ENCODE measurements at places on chromosomes 13 and 19.

GRCh38 chr13:69155136-69155535 is 952.5 kb upstream of the ATXN8OS start:
- no peak for DNase-seq

DNA sequence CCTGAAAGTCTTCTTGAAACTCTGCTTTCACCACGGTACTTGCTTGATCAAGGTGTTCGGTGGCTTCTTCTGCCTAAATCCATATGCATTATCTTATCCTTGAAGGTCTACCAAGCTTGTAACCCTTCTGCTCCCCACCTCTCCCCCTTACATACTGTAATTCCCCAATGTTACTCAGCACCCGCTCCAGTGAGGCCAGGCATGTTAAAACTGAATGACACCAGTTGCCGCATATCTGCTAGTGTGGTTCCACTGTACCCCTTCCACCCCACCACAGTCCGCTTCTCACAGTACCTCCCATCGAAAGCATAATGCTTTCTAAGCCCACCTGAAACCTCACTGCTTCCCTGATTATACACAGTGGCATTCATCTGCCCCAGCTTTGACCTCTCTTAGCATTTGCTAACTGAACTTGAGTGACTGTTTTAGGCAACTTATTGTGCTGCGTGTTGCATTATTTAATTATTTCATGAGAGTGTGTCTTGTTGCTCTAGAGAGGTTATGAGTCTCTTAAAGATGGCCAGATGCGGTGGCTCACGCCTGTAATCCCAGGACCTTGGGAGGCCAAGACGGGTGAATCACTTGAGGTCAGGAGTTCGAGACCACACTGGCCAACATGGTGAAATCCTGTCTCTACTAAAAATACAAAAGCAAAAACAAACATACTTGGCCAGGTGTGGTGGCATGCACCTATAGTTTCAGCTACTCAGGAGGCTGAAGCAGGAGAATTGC is 87.6 kb upstream of the MBNL2 start:
- no peak for DNase-seq

DNA sequence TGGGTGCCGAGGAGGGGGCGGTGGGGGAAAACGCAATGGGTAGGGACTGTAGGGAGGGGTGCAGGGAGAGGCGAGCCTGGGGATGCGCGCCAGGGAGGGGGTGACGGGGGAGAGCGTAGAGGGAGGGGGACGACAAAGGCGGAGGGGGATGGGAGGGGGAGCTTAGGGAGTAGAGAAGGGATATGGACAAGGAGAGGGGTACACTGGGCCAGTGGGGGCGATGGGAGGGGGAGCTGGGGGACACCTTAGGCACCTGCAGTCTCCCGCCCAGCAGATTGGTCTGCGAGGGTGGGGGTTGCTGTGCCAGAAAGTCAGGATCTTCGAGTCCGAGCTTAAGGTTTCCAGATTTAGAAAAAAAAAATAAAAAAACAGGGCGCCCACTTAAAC is 15.7 kb downstream of the CCDC124 start:
- DNase-seq = no peak

DNA sequence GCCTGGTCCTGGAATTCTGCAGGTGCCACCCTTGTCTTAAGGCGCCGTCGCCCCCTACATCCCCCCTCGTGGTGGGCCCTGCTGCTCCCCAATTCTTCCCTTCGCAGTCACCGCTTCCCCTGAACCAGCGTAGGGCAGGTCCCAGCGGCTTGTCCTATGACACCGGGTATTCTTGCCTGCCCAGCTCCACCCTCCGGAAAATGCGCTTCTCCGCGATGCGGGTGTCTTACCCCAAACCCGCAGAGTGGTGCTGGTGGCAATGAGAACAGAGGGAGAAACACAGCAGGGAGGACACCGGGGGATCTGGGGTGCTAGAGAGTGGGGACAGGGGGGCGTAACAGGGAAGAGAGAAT is 9.0 kb downstream of the ZNF808 start:
- no peak for DNase-seq

GRCh38 chr19:44904426-44904994 is 1.1 kb upstream of the APOE start:
- DNase-seq = no peak

All from type B pancreatic cell (in vitro differentiated cells).